ENCODE measurements at places on chromosomes 4 and X.

GRCh38 chrX:150084496-150085229 is 146.4 kb upstream of the EOLA2 start:
- DNase-seq = no peak

DNA sequence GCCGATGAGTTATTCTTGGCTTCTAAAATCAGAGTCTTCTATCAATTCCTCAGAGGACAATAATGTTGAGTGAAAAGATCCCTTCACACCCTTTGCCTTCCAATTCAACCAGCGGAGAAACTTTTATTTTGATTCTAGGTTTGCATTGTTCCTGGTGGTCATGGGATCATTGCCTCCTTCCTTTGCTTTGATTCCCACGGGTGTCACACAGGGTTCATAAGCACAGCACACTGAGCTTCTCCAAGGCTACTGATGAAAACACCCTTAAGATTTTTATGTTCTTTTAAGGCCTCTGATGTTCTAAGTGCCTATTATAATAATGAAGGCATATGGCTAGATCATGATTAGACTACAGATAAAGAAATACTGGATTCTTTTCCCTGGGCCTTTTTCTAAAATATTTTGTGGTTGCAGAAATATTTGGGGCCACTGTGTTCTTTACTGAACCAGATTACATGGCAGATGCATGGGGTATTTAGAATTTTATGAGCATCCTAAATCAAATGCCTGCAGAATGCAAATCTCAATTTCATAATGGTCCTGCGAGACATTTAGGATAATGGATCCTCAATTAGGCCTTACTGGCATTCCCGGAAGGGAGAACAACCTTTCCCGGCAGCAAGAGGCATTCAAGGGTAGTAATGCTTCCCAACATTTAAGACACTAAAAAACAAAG is 43.9 kb upstream of the FGFBP2 start:
- DNase-seq = no peak

DNA sequence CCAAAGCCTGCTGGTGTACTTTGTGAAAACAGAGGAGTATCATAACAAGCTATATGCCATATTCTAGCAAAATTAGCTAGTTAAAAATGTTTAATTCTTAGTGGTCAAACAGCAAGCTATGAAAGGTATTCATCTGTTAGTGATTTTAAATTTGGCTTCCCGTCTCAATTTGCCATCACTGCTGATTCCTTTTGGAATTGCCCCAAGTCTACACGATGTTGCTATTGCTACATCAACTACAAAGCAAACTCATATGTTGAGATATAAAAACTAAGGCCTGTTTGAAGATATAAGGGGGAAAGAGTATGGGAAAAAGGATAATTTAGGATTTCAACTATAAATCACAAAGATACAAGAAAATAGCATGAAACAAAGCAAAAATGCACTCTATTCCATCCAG is 146.1 kb downstream of the COL25A1 start:
- no peak for DNase-seq

- no peak for DNase-seq
These were observed 1.2 kb upstream of the MID1IP1 start for GRCh38 chrX:38799995-38800580.

GRCh38 chr4:184384810-184385557 is 89.4 kb downstream of the IRF2 start:
- no peak for DNase-seq

GRCh38 chrX:104697294-104697693 is 131.3 kb downstream of the IL1RAPL2 start:
- DNase-seq = no peak

DNA sequence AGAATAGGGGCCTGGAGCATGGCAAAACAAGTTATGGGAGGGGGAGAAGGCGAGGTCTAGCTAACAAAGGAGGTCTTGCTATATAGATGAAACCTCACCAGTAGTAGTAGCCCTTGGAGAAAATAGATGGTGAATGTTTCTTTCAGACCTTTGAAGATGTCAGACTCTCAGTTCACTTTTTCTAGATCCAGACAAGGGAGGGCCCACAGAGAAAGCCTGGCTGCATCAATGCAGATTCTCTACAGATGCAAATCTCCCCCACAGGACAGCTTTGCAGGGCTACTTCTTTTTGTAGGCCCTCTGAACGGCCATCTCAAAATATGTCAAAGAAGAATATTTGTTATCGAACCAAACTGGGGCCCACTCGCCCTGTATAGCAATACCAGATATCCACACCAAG is 159.7 kb downstream of the ANK2 start:
- DNase-seq = no peak

DNA sequence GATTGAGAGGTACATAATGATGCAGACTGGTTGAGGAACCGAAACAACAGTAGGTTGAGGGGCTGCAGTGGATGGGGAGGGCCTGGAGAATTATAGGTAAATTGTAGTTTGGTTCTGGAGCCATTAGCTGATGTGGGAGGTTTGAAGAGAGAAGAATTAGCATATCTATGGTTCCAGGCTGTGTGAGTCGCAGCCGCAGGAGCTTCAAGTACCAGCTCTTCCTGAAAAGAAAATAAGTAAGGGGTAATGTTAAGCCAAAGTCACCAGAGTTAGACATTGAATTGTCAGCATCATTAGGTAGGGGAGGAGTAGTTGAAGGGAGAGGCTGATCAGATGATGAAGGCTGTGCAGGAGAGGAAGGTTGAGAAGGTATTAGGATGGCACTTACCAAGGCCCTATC is 29.5 kb downstream of the PF4 start:
- DNase-seq = no peak

DNA sequence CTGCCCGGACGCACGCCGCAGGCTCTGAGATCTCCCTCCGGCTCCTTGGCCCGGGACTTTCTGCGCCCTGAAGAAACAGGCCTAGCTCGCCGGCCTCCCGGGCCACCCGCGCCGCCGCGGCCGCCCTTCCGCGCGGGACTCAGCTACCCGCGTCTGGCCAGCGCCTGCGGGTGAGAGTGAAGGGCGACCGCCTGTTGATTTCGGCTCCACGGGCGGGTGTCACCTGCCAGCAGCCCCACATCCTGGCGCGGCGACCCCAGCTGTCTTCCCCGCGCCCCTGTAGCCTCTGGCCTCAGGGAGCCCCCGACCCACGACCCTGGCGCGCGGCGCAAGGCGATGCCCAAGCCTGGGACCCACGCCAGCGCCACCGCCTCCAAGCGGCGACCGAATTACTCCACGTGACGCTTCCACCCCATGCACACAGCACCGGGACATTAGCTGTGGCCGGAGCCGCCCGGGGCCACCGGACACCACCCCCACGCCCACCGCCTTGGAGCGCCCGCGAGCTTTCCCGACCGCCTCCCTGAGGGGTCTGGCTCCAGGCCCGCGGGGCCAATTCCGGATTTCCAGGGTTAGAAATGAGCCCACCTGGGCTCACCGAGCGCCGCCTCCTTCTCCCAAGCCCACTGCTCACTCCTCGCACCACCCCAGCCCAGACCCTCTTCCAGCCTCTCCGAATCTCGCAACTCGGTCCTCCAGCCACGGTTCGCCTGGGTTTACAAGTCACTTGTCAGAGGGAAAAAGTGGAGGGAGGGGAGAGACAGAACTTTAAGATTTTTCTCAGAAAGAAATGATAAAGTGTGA is 10.2 kb downstream of the ARX start:
- no peak for DNase-seq

GRCh38 chr4:2260344-2261109 is 1.4 kb downstream of the MXD4 start:
- peak; percentile 53 for DNase-seq

GRCh38 chr4:38846015-38846414 is 10.6 kb downstream of the TLR6 start:
- no peak for DNase-seq

DNA sequence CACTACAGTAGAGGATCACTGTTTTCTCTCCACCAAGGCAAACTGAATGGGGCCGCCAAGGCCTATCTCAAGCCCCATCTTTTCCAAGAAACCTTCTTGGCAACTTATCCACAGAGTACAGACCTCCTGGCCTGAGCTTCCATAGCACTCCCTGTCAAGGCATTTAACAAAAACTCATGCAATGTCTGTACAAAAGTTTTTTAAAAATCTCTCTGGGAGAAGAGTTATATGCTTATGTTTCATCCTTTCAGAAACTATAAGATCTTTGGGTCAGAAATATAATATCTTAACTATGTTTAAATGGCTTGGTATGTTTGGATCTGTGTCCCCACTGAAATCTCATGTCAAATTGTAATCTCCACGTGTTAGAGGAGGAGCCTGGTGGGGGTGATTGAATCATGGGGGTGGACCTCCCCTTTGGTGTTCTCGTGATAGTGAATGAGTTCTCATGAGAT is 13.6 kb downstream of the ADAMTS3 start:
- no peak for DNase-seq

- DNase-seq = no peak
These were observed 41.3 kb upstream of the CEP135 start for GRCh38 chr4:55907469-55907868.

DNA sequence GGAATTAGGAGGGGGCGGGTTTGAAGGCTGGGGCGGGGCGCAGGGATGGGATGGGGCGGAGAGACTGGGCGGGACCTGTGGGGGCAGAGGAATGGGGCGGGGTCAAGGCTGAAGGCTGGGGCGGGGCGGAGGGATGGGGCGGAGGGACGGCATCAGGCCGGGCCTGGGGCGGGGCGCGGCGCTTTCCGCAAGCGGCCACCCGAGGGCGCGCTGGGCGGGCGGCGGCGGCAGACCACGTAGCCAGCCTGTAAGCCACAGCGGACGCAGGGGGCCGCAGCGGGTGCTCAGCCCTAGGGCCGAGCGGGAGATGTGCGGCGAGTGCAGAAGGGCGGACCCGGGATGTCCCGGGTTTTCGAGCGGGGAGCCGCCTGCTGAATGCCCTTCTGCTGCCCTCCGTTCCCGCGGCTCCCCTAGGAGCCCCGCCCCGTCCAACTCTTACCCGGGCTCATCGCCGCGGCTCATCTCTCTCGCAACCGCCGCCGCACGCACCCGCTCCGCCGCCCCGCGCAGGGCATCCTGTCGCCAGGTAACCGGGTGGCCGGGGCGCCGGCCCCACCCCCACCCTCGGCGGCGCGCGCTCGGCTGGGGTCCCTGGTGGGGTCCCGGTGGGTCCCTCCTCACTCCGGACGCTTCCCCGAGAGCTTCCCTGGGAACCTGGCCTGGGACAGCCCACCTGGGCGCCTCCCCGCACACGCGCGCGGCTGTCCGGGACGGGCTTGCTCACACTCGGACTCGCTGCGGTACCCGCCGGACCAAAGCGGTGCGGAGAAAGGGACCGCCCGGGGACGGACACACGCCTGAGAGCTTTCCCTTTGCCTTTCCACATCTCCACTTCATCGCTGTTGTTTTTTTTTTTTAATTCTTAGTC is at the start of gene CCDC110:
TSS of gene CCDC110 (minus strand) at position 499 of the 868 bp plus-strand sequence. CDS start at position 449, 50 bp downstream.
- peak; percentile 92 for DNase-seq

- DNase-seq = no peak
These were observed 12.8 kb upstream of the ELOVL6 start for GRCh38 chr4:110211007-110211769.

GRCh38 chr4:77861495-77861894 is 1.1 kb upstream of the MRPL1 start:
- DNase-seq = no peak

DNA sequence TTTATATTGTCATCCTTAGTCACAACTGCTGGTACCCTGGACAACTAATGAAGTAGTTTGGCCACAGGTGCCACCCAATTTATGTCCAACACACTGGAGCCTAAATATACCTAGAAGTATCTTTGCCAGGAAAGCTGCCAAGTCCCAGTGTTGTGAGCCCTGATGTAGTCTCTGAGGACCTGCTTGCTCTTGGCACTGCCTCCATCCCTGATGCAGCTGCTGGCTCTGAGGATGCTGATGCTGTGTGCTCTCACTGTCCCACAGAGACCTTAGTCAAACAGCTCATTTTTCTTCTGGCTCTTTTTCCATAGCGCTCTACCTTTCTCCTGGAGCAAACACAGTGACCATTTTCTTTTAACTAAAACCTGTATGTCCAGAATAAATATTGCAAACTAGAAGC is 1535.4 kb upstream of the ADGRL3 start:
- DNase-seq = no peak

- DNase-seq = no peak
These were observed 48.0 kb upstream of the MAP3K15 start for GRCh38 chrX:19563327-19563726.

DNA sequence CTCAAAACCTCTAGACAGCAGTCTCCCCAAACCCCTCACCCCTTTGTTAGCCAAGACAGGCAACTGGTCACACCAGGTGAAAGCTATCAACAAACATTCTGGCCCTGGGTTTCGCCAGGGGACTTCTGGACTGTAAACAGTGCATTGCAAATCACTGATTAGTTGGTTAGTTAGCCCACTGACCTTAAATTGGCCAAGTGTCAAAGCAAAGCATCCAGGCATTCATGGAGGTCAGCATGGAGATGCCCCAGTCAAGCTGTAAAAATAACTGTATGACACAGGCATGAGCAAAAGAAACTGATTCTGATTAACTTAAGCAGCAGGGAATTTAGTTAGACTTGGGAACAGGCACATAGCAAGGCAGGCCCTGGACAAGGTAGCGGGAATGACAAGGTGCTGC is 156.0 kb upstream of the TTC29 start:
- DNase-seq = no peak

GRCh38 chrX:68874076-68874475 is 45.3 kb downstream of the EFNB1 start:
- DNase-seq = no peak

DNA sequence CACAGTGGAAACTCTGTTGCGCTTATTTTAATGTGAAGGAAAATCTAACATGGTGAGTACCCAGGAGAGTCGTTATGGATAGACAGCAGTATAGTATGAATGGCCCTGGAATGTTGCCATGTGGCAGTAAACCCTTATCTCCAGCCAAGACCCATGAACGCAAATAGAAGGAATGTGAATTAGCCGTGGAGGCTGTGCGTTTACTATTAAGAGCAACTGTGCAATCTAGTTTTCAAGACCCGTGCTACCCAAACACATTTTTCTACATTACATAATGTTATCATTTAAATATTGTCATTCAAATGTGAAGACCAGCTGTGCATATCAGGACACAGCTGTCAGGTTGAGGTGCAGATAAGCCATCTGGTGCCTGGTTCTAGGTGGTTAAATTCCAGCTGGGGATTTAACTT is 13.3 kb upstream of the AGA start:
- no peak for DNase-seq

GRCh38 chr4:1883583-1883982 is 12.4 kb downstream of the NSD2 start:
- DNase-seq = no peak

DNA sequence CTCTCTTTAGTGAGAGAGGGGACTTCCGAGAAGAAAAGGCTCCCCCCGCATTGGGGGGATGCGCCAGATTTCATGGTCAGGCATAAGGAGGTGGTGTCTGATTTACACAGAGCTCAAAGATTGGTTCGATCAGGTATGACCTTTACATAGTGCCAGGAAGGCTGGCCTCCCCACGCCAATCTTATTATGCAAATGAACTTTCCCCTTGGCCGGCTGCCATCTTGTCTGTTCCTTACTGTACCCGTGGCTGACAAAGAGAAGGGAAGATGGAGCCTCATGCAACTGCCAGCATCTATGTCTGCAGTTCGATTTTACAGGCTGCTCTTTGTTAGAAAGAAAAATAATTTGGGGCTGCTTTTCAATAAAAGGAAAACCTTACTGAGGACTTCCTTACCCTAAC is 197.2 kb downstream of the GPM6A start:
- DNase-seq = no peak
